Spleen (tissue), 13 donors: ENCODE measurements at places on chromosomes 6 and 20. TPM values are rescaled to one million over a fixed set of nuclear protein-coding genes. Genes with fewer than 3 reads are reported as not detected.

The B3GAT2 gene
- 0.03 TPM for polyA plus RNA-seq

The FOXO3 gene
- 9.4 TPM for polyA plus RNA-seq

DNA sequence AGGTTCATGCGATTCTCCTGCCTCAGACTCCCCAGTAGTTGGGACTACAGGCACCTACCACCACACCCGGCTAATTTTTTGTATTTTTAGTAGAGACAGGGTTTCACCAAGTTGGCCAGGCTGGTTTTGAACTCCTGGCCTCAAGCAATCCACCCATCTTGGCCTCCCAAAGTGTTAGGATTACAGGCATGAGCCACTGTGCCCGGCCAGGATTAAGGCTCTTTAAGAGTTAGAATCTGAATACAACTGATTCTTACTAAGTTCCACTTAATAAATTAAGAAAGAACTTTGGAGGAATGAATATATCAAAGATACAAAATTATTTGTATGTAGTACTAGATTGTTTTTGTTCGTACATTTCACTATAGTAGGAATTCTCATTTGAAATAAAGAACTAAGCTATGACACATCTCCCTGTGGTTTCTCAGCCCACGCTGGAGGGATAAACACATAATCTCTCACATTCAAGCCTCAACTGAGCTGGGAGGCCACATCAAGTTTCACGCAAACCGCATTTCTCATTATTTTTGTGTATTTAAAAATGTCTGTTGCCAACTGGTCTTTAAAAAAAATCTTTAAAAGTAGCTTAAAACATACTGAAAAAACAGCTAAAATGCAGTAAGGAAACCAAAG is 34.2 kb downstream of the DTNBP1 start:
- H3K4me3 ChIP-seq, result no peak overlapping the region
- no peaks in the 10 kb centered on the region for H3K27me3 ChIP-seq
- no peak overlapping the region for H3K27ac ChIP-seq
- no peak for DNase-seq
- H3K4me1 ChIP-seq, result peaks cover 11% of the 10 kb centered on the region

The ECT2L gene
- polyA plus RNA-seq, result not detected

- H3K36me3 ChIP-seq, result peaks cover 10% of the 10 kb centered on the region
- H3K27ac ChIP-seq, result peak overlapping the region; percentile 79
- peaks cover 14% of the 10 kb centered on the region for H3K27me3 ChIP-seq
Measured at GRCh38 chr20:45407067-45407745, 883 bp upstream of the DBNDD2 start.

- H3K27me3 ChIP-seq, result no peaks in the 10 kb centered on the region
- no peak overlapping the region for H3K27ac ChIP-seq
- no peak overlapping the region for H3K4me3 ChIP-seq
- H3K4me1 ChIP-seq, result no peaks in the 10 kb centered on the region
Measured at GRCh38 chr6:54633601-54634000, 213.0 kb upstream of the FAM83B start.

DNA sequence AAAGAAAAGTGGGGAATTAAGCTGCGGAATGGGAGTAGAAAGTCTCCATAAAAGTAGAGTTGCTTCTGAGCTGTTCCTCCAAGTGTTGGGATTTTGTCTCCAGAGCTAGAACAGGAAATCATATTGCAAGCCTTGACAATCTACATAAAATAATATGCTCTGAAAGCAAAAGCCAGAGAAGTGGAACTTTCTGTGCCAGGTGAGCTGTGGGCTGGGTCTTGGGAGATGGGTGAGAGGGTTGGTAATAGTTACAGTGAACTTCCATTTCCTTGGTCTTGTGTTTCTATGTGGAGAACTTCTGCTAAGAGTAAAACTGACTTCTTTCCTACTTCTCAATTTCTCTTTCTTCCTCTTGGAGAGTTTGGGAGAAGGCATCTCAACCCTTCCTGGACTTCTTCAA is 6.3 kb upstream of the HMGN4 start:
- no peak overlapping the region for H3K4me3 ChIP-seq
- peaks cover 48% of the 10 kb centered on the region for H3K4me1 ChIP-seq
- peak overlapping the region; percentile 87 for H3K27ac ChIP-seq
- no peaks in the 10 kb centered on the region for H3K36me3 ChIP-seq

- peaks cover 60% of the 10 kb centered on the region for H3K36me3 ChIP-seq
- no peak overlapping the region for H3K4me3 ChIP-seq
- no peaks in the 10 kb centered on the region for H3K27me3 ChIP-seq
- DNase-seq, result no peak
Measured at GRCh38 chr6:152206072-152206818, 398.8 kb downstream of the ESR1 start.

- no peaks in the 10 kb centered on the region for H3K27me3 ChIP-seq
- H3K27ac ChIP-seq, result no peak overlapping the region
- no peak overlapping the region for H3K4me3 ChIP-seq
- H3K4me1 ChIP-seq, result no peaks in the 10 kb centered on the region
Measured at GRCh38 chr20:13101706-13102105, 92.9 kb downstream of the SPTLC3 start.

DNA sequence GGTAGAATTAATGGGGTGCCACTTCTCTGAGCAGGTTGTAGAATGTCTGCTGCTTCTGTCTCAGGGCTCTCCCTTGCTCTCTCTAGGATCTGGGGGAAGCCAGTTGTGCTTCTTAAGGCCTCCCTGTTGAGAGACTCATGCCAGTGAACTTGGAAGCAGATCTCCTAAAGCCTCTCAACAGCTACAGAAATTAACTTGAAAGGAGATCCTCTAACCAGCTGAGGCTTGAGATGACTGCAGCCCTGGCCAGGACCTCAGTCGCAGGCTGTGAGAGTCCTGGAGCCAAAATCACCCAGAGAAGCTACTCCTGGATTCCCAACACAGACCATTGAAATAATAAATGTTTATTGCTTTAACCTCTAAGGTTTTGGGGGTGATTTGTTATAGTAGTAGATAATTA is 180.2 kb upstream of the MARCKS start:
- DNase-seq, result no peak
- H3K4me3 ChIP-seq, result no peak overlapping the region
- no peak overlapping the region for H3K27ac ChIP-seq
- no peaks in the 10 kb centered on the region for H3K36me3 ChIP-seq

The WRNIP1 gene
- 41.5 TPM for polyA plus RNA-seq

The BTNL2 gene
- polyA plus RNA-seq, result not detected

The MAD2L1BP gene
- polyA plus RNA-seq, result 19.0 TPM

- no peak overlapping the region for H3K27ac ChIP-seq
- DNase-seq, result no peak
- H3K4me1 ChIP-seq, result no peaks in the 10 kb centered on the region
- no peak overlapping the region for H3K4me3 ChIP-seq
- H3K36me3 ChIP-seq, result no peaks in the 10 kb centered on the region
- no peaks in the 10 kb centered on the region for H3K27me3 ChIP-seq
Measured at GRCh38 chr20:52217689-52218395, 26.3 kb upstream of the ZFP64 start.

GRCh38 chr6:52571099-52571755 is 5.6 kb downstream of the TRAM2 start:
- H3K36me3 ChIP-seq, result no peaks in the 10 kb centered on the region
- H3K27ac ChIP-seq, result no peak overlapping the region

The WFDC5 gene
- not detected for polyA plus RNA-seq

The SFTA2 gene
- polyA plus RNA-seq, result 2.6 TPM

GRCh38 chr6:135577059-135577538 is 79.6 kb upstream of the AHI1 start:
- DNase-seq, result no peak
- H3K4me1 ChIP-seq, result no peaks in the 10 kb centered on the region
- no peaks in the 10 kb centered on the region for H3K27me3 ChIP-seq
- no peak overlapping the region for H3K27ac ChIP-seq
- no peak overlapping the region for H3K4me3 ChIP-seq

DNA sequence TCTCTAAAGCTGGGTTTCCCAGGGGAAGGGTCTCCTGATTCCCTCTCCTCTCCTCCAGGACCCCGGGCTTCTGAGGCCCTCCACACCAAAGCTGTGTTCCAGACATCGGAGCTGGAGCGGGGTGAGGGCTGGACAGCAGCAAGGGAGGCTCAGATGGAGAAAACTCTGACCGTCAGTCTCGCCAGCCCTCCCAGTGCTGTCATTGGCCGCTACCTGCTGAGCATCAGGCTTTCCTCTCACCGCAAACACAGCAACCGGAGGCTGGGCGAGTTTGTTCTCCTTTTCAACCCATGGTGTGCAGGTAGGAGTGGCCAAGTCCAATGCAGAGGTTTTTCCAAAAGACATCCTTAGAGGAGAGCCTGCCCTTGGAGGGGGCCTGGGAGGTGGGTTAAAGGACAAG is 14.4 kb downstream of the TGM6 start:
- no peak overlapping the region for H3K4me3 ChIP-seq
- no peak for DNase-seq
- no peaks in the 10 kb centered on the region for H3K27me3 ChIP-seq
- H3K4me1 ChIP-seq, result no peaks in the 10 kb centered on the region

The EBF4 gene
- 4.8 TPM for polyA plus RNA-seq

GRCh38 chr6:116562614-116563013 is 8.7 kb upstream of the RWDD1 start:
- H3K4me3 ChIP-seq, result no peak overlapping the region
- H3K4me1 ChIP-seq, result peaks cover 12% of the 10 kb centered on the region
- H3K27me3 ChIP-seq, result no peaks in the 10 kb centered on the region
- H3K36me3 ChIP-seq, result no peaks in the 10 kb centered on the region
- no peak for DNase-seq
